ENCODE measurements at places on chromosomes 6 and 20.

GRCh38 chr6:7473805-7474719 lies 67.4 kb upstream of the DSP start:
- H3K27me3 ChIP-seq: no peaks in the 10 kb centered on the region
- no peaks in the 10 kb centered on the region for H3K4me1 ChIP-seq
- no peak overlapping the region for H3K27ac ChIP-seq
- no peaks in the 10 kb centered on the region for H3K36me3 ChIP-seq
- no peak for DNase-seq
- no peak overlapping the region for H3K4me3 ChIP-seq

DNA sequence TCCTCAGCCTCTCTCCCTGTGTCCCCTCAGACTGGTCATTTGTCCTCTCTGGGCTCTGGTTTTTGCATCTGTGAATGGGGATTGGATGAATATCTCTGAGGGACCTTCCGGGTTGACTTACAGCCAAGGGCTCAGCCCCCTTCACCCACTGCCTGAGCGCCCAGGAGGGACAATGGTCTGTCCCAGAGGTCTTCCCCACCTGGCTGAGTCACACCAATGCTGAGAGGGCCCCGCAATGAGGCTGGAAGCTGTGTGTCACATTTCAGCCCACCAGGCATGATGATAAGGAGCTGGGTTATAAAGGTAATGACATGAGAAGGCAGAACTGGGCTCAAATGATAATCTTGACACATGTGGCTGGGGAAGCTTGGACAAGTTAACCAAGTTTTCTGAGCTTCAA lies 70.5 kb downstream of the TOX2 start:
- H3K27me3 ChIP-seq: no peaks in the 10 kb centered on the region
- no peaks in the 10 kb centered on the region for H3K36me3 ChIP-seq
- no peak overlapping the region for H3K27ac ChIP-seq
- H3K4me3 ChIP-seq: no peak overlapping the region
- no peaks in the 10 kb centered on the region for H3K4me1 ChIP-seq

GRCh38 chr6:158014505-158015187 lies 33.0 kb downstream of the SYNJ2 start:
- H3K4me3 ChIP-seq: no peak overlapping the region
- no peak overlapping the region for H3K27ac ChIP-seq
- no peaks in the 10 kb centered on the region for H3K27me3 ChIP-seq
- H3K36me3 ChIP-seq: peaks cover 21% of the 10 kb centered on the region

DNA sequence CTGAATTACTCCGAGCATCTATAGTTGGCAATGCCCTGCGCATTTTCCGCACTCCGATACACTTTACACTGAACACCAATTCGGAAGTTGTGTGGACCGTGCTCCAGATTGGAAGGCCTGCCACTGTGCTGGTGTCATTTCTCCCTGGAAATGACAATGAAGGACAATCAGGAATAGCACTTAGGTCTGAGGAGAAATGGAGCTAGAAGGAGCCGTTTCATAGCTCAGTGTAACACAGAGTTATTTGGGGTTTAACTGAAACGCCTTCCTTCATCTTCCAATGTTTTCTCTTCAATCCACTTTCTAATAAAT lies 501 bp upstream of the PLA2G7 start:
- H3K4me1 ChIP-seq: peaks cover 3% of the 10 kb centered on the region
- no peak overlapping the region for H3K27ac ChIP-seq
- DNase-seq: no peak
- peaks cover 6% of the 10 kb centered on the region for H3K27me3 ChIP-seq
- no peaks in the 10 kb centered on the region for H3K36me3 ChIP-seq

GRCh38 chr6:30321692-30322388 lies 4.9 kb upstream of the TRIM39 start:
- DNase-seq: no peak
- H3K27ac ChIP-seq: peak overlapping the region; percentile 42
- peak overlapping the region; percentile 51 for H3K4me3 ChIP-seq
- H3K4me1 ChIP-seq: peaks cover 13% of the 10 kb centered on the region

GRCh38 chr6:134534708-134535149 lies 216.8 kb upstream of the SGK1 start:
- no peak for DNase-seq
- no peaks in the 10 kb centered on the region for H3K36me3 ChIP-seq
- H3K27ac ChIP-seq: no peak overlapping the region
- no peaks in the 10 kb centered on the region for H3K27me3 ChIP-seq
- 0 out of 2 replicates have a peak, but pooled peaks cover 2% of the 10 kb centered on the region for H3K4me1 ChIP-seq

GRCh38 chr6:150443621-150444020 lies 74.8 kb downstream of the IYD start:
- H3K4me3 ChIP-seq: no peak overlapping the region
- H3K27me3 ChIP-seq: no peaks in the 10 kb centered on the region

GRCh38 chr20:34575271-34575670 lies 16.8 kb downstream of the MAP1LC3A start:
- no peaks in the 10 kb centered on the region for H3K27me3 ChIP-seq
- no peak overlapping the region for H3K4me3 ChIP-seq
- H3K4me1 ChIP-seq: no peaks in the 10 kb centered on the region
- no peak for DNase-seq
- no peak overlapping the region for H3K27ac ChIP-seq
- peaks cover 7% of the 10 kb centered on the region for H3K36me3 ChIP-seq

GRCh38 chr6:142914369-142914768 lies 30.6 kb downstream of the HIVEP2 start:
- H3K4me3 ChIP-seq: no peak overlapping the region
- peaks cover 14% of the 10 kb centered on the region for H3K36me3 ChIP-seq
- no peaks in the 10 kb centered on the region for H3K27me3 ChIP-seq
- no peak overlapping the region for H3K27ac ChIP-seq
- H3K4me1 ChIP-seq: peaks cover 8% of the 10 kb centered on the region
- no peak for DNase-seq

- no peak overlapping the region for H3K4me3 ChIP-seq
- no peak for DNase-seq
Observed at GRCh38 chr6:100780648-100781047, 100.5 kb downstream of the ASCC3 start.

DNA sequence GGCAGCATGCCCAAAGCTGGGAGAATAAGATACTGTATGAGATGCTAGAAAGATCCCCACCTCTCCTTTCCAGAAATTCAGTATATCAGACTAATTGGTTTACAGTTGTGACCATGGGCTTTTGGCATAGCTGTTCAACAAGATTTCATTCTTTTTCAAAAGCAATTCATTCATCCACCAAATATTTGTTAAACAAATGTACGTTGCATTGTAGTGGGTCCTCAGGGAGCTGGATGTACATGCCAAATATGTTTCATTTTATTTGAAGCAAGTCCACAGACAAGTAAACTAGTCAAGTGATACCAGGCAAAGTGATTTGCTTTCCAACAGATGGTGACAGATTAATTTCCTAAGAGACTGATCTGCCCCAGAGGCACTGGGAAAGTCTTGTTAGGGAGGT lies 85.8 kb upstream of the ESR1 start:
- H3K4me3 ChIP-seq: no peak overlapping the region
- peaks cover 2% of the 10 kb centered on the region for H3K4me1 ChIP-seq
- H3K36me3 ChIP-seq: no peaks in the 10 kb centered on the region
- no peaks in the 10 kb centered on the region for H3K27me3 ChIP-seq
- H3K27ac ChIP-seq: no peak overlapping the region

DNA sequence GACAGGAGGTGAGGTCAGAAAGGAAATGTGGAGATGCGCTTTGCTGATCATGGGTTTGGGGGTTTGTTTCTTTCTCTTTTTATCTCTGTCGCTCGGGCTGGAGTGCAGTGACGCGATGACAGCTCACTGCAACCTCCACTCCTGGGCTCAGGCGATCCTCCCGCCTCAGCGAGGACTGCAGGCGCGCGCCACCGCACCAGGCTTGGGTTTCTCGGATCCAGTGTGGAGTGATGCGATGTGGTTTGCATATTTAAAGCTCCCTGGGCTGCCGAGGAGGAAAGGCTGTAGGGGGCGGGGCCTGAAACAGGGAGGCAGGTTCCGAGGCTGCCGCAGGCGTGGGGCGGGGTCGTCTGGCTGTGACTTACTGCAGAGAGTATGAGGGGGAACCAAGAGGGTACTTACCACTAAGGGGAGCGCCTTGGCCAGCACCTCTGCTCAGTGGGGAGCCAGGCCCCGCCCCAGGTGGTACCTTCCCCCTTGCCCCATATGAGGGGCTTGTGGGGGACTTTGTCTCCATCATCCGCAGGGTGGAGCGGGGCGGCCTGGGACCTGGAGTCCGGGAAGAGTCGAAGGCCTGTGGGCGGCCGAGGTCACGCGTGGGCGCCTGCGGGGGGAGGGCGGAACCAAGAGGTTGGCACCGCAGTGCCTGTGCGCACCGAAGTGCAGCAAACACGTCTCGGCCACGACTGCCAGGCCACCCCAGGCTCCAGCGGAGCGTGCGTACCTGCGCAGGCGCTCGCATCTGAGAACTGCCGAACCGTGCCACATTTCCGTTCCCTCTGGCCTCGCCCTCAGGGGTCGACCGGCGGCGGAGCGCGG lies 12.7 kb upstream of the BAK1 start:
- no peaks in the 10 kb centered on the region for H3K27me3 ChIP-seq
- no peak overlapping the region for H3K27ac ChIP-seq
- peak; percentile 92 for DNase-seq
- no peaks in the 10 kb centered on the region for H3K4me1 ChIP-seq
- H3K36me3 ChIP-seq: no peaks in the 10 kb centered on the region

DNA sequence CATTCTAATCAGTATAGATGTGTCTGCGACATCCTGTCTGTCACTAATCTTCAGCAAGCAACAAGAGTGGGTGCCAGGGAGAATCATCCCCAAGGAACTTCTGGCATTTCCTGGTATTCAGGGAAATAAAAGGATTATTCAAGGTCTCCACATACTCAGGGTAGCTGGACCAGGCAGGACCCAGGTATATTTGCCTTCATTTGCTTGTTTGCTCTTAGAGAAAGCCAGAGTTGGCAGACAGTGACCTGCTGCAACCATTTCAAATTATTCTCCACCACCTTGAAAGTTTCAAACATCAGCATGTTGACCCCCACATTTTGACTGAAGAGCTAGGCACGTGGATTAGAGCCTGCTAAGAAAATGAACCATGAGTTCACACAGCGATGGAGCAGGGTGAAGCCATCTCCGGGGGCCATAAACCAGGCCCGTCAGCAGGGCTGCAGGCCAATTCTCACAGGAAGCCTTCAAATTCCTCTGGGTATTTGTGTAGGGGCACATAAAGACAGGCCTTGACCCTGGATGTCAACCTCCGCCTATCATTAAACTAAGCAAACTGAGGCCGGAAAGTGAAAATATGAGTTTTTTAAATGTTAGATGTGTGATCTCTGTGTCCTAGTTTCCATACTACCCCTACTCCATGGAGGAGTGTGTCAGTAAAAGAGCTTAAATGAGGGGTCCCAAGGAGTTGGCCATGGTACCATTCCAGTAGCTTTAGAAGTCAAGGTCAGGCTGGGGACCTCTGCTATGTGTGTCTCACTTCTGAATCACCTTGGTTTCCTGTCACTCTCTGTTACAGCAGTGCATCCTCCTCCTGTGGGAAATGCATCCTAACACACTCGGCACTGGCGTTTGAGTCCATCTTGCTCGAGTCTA lies 32.9 kb downstream of the TRAM2 start:
- H3K4me1 ChIP-seq: peaks cover 15% of the 10 kb centered on the region
- H3K27ac ChIP-seq: peak overlapping the region; percentile 11
- H3K4me3 ChIP-seq: no peak overlapping the region
- H3K27me3 ChIP-seq: no peaks in the 10 kb centered on the region

- DNase-seq: no peak
- peaks cover 2% of the 10 kb centered on the region for H3K4me1 ChIP-seq
- no peak overlapping the region for H3K27ac ChIP-seq
- H3K4me3 ChIP-seq: no peak overlapping the region
- H3K27me3 ChIP-seq: no peaks in the 10 kb centered on the region
Observed at GRCh38 chr6:28947831-28948270, 24.1 kb upstream of the TRIM27 start.

DNA sequence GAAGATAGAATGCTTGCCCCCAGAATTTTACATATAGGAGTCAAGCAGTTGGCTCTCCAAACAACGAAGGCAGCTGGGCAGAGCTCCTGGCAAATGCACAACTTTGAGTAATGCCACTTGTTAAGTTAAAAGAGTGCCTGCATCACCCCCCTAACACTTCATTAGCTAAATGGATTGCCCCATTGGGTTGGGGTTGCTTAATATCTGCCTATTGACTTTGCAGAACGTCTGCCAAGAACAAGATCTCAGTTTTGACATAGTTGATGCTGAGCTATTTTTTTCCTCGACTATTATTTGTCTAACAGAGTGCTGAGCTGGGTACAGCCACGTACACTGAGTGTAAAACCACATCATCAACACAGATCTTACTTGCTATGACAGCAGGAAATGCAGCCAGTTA lies 12.1 kb downstream of the ANKRD60 start:
- H3K4me3 ChIP-seq: no peak overlapping the region
- no peak overlapping the region for H3K27ac ChIP-seq
- DNase-seq: no peak
- H3K4me1 ChIP-seq: no peaks in the 10 kb centered on the region

DNA sequence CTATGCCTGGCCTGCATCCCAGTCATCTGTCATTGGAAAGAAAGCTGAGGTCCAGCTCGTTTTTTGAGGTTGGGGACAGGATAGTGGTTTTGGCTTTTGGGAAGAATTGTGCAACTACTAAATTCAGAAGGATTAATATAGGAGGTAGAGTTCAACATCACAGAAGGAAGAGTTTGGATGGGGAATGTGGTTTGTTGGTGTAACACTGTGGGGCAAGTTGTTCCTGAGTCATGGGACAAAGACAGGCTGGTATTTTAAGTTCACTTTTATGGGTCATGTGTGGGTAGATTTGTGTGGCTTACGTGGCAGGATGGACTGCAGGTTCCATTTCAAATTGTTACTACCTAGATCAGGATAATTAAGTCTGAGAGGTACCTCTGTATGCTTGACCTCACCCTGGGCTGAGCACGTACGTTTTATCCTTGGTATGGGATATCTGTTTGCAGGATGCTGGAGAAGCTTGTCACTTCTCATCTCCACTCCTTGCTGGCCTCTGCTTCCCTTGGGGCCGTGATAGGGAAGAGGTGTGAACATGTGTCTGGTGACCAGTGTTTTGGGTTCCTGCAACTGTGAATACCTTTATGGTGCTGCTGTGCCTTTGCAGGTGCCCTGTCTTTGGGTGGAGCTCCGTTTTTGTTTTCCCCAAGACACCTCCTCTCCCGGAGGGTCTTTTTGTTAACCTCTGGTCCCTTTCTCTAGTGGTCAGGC lies 177.6 kb downstream of the JARID2 start:
- H3K4me3 ChIP-seq: no peak overlapping the region
- H3K27me3 ChIP-seq: no peaks in the 10 kb centered on the region
- peaks cover 33% of the 10 kb centered on the region for H3K4me1 ChIP-seq
- no peak overlapping the region for H3K27ac ChIP-seq

- DNase-seq: no peak
- no peak overlapping the region for H3K27ac ChIP-seq
- no peaks in the 10 kb centered on the region for H3K4me1 ChIP-seq
- no peaks in the 10 kb centered on the region for H3K27me3 ChIP-seq
- H3K4me3 ChIP-seq: no peak overlapping the region
- no peaks in the 10 kb centered on the region for H3K36me3 ChIP-seq
Observed at GRCh38 chr20:47950124-47950912, 165.0 kb upstream of the SULF2 start.

DNA sequence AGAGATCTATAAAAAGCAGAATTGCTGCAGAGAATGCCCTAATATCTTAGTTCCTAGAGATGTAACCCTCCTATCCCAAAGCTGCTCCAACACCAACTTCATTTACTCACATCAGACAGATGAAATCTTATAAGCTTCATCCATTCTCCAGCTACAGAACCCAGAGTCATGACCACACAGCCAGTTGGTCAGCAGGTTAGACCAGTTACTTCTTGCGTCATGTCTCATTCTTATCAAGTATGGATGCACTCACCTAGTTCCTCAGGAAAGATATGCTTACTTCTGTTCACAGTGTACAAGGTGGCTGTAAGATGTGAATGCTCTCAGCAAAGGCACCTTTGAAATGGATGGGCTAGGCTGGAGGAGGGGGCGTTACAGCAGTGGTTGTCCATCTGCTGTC lies 47.9 kb upstream of the ISM1 start:
- DNase-seq: no peak
- no peaks in the 10 kb centered on the region for H3K4me1 ChIP-seq
- H3K27me3 ChIP-seq: no peaks in the 10 kb centered on the region
- H3K4me3 ChIP-seq: no peak overlapping the region

Measured in H9 (cell line).